Heart left ventricle (tissue), 16 donors: ENCODE measurements at places on chromosomes 11 and 22. TPM values are rescaled to one million over a fixed set of nuclear protein-coding genes. Genes with fewer than 3 reads are reported as not detected.

CABP4 gene
- polyA plus RNA-seq: 0.57 TPM

DEFB131B gene
- not detected for polyA plus RNA-seq

SCGB1D2 gene
- 0.36 TPM for polyA plus RNA-seq

CATSPER1 gene
- not detected for polyA plus RNA-seq

CEND1 gene
- polyA plus RNA-seq: 0.50 TPM

APLNR gene
- 8.9 TPM for polyA plus RNA-seq

HORMAD2 gene
- not detected for polyA plus RNA-seq

KCNE3 gene
- 1.3 TPM for polyA plus RNA-seq

KCNQ1 gene
- polyA plus RNA-seq: 24.7 TPM

CHRM1 gene
- polyA plus RNA-seq: not detected

TRIM49 gene
- not detected for polyA plus RNA-seq

ADAMTS15 gene
- polyA plus RNA-seq: 11.4 TPM

KCNJ11 gene
- polyA plus RNA-seq: 14.8 TPM

TEAD1 gene
- polyA plus RNA-seq: 14.4 TPM

ZBTB16 gene
- polyA plus RNA-seq: 86.1 TPM

TMEM191C gene
- 0.76 TPM for polyA plus RNA-seq
